ENCODE measurements at places on chromosomes 7 and 10.

DNA sequence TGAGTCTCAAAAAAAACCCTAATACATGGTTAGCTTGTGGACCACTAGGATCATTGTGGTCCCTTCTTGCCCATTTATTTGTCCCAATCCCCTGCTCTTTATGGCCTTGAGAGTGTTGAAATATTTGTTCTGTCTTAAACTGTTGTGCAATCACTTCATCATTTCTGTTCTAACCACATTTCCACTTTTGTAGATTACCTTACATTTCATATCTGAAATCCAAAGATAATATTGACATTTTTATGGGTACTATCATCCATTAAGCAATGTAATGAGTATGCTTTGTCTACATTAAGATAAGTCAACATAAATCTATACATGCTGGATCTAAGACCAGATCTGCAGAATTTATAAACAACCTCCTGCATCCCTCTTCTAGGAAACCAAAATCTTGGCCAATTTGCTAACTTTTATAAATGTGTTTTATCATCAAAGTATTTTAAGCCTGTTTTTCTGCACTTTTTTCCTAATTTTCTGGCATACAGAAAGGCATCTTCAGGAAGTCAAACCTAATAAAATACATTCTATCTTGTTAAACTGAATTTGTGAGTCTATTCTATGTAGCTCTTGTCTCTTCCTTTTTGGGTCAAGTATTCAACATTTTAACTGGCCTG lies 359.4 kb upstream of the CELF2 start:
- DNase-seq: no peak

DNA sequence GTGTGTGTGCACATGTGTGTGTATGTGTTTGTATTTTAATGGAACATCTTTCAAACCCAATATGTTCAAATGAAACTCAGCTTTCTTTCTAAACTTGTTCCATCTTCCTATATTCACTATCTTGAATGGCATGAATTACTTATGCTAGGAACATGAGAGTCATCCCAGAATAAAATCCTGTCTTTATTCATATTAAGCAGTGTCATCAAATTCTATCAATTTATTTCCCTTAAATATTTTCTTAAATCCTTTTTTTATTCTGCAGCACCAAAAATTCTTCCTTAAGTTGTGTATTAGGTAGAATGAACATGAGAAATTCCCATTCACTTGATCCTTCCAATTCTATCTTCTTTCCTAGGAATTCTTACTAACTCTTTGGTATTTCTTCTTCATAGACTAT lies 146.6 kb upstream of the PCDH15 start:
- DNase-seq: no peak

GRCh38 chr7:2508327-2509215 lies 11.0 kb upstream of the LFNG start:
- no peak for DNase-seq

DNA sequence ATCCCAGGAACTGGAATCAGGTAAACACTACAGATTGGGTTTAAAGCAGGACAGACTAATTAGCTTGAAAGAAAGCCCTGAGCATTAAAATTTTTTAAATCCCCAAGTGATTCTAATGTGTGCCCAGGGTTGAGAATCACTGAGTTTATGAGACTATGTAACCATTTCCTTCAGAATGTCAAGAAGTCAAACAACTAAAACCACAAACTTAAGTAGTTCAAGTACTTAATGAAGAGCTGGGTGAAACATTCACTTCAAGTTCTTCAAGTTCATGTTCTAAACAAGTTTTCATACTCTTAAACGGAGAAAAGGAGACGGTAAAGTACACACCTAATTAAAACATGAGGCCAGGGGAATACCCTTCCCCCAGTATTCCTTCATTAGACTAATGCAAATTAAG lies 28.2 kb upstream of the TLL2 start:
- DNase-seq: no peak

GRCh38 chr7:112869111-112869774 lies 79.0 kb upstream of the TMEM168 start:
- DNase-seq: peak; percentile 40

DNA sequence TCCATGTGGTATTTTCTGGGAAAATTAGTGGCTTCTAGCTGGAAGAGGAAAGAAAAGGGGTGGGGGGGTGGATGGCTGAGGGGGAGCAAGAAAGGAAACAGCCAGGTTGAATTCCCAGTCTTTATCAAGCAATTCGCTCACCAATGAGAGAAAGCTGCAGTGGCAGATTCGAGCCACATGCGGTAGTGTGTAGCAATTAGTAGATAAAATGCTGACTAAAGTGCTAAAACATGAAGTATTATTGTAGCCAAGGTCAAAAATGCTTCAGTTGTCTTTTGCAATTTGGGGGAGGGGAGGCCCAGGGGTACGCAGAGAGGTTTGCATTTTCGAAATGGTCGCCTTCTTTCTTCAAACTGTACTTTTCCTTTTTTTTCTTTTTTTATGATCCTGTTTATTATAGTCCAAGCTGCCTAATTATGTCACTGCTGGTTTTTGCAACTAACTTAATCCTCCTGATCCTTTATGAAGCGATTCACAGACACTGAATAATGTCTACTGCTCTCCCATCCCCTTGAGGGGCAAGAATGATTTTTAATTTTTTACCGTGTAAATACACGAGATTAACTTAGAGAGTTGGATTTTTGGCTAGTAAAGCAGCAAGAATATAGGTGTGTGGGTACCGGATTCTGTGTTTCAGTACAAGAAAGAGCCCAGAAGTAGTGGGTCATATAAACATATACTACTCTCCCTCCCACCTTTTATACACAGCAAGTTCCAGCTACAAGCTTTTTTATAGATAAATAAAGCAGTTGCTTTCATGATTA lies 3.6 kb upstream of the ARID5B start:
- DNase-seq: peak; percentile 40

DNA sequence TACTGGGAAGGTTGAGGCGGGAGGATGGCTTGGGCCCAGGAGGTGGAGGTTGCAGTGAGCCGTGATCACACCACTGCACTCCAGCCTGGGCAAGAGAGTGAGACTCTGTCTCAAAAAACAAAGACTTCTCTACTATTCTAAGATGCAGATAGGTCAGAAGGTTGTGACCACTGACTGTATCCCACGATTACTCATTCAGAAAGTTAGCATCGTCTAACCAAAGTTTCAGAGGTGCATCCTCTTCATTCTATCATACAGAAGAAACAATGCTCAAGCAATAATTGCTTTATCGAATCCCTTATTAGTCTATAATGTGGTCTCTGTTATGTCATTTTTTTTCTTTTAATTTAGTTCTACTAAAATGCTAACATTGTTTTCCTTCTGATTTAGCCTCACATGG lies 348.7 kb upstream of the LRGUK start:
- DNase-seq: no peak

- DNase-seq: no peak
Measured at GRCh38 chr10:26628395-26628794, 69.1 kb upstream of the PDSS1 start.

GRCh38 chr7:97847791-97848190 lies 24.4 kb downstream of the ASNS start:
- DNase-seq: no peak

DNA sequence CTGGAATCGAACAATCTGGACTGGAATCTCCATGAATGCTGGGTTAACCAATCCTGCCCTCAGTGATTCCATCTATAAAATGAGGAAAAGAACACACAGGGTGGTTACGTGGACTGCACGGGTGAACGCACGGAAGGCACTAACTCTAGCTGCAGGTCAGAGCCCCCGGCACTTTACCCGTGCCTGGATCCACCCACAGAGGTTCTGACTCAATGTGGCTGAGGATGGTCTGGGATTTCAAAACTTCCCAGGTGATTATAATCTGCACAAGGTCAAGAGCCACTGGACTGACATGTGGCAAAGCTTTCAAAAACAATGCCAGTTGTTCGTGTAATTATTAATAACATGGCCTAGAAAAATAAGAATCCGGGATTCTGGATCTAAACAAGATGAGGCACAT lies 29.2 kb downstream of the KIAA1549 start:
- DNase-seq: no peak

Data from A549 (cell line).